ENCODE measurements at places on chromosomes 4 and X.

DNA sequence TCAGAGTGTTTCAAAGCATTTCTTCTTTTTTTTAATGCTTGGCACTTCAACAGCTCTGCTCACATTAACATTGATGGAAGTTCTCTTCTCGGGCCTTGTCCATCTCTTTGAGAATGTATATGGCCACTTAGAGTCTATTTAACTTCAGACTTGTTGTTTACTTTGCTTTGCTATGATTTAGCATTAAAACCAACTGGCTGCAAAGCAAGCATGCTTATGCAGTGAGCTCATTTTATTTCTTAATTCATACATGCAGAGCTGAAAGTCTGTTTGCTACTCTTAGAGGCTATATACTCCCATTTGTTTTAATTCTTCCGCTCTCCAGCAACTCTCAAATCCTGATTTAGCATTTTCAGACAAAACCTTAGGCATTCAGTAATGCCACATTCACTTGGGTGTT is 107.6 kb upstream of the PACRGL start:
- DNase-seq = no peak

GRCh38 chr4:138290805-138291204 is 48.7 kb upstream of the SLC7A11 start:
- DNase-seq = no peak

DNA sequence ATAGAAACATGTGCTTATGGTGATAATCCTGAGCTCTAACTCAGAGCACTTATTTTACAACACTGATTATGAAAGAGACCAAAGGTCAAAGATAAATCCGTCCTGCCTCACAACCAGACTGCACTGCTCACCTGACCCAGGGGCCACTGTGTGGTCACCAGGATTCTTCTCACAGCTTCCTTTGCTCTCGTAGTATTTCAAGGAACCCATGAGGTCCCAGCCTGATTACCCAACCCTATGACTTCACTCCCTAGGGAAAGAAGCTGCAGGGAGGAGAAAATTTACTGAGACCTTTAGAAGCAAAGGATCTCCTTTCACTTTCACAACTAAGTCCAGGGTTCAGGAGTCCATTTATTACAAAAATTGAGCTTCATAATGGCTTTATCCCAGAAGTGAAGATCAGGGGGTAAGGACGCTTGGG is 9.6 kb downstream of the SLC25A5 start:
- no peak for DNase-seq

GRCh38 chr4:137748616-137749015 is 216.3 kb upstream of the PCDH18 start:
- no peak for DNase-seq

DNA sequence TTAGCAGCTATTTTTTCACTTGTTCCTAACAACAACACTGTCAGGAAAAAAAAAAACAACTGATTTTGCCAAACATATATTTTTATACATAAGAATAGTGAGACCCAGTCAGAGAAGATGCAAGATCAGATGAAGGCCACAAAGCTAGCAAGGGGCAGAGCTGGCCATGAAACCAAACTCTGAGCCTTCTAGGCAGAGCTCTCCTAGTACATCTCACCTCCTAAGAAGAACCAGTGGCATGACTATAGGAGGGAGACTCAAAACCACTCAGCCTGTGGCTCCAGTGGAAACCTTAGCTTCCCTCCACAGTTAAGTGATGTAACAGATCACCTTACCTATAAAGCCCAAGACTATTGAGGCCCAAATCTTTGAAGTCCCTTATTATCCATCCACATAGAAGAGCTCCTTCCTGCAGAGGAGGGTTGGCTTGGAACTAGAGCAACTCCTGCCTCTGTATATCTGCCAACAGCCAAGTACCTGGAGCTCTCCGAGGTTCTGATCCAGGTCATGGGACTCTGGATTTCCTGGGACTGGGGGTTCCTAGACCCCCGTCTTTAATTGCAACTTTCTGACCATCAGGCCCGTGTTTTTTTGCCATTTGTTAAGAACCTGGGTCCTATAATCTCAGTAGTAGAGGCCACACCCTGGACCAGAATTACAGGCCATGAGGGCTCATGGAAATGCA is 136.5 kb downstream of the SH3KBP1 start:
- DNase-seq = no peak

DNA sequence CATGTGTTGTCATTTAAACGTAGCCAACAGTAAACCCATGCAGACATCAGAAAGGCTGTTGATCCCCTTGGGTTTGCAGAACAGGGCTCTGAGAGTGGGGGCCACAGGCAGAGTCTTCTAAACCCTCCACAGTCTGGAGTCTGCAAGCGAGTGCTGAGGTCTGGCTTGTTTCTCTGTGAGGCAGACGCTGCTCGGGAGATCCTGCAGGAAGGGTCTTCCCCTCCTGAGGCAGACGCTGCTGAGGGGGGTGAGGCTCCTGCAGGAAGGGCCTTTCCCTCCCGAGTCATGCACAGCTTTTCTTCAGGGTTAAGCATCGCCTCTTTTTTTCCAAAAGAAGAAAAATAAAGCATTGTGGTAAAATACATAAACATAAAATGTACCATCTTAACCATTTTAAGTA is 17.1 kb upstream of the PDE6B start:
- no peak for DNase-seq

- no peak for DNase-seq
Observed at GRCh38 chr4:129110931-129111330, 15.0 kb downstream of the C4orf33 start.

- DNase-seq = peak; percentile 19
Observed at GRCh38 chrX:19372547-19373331, 29.0 kb downstream of the PDHA1 start.

DNA sequence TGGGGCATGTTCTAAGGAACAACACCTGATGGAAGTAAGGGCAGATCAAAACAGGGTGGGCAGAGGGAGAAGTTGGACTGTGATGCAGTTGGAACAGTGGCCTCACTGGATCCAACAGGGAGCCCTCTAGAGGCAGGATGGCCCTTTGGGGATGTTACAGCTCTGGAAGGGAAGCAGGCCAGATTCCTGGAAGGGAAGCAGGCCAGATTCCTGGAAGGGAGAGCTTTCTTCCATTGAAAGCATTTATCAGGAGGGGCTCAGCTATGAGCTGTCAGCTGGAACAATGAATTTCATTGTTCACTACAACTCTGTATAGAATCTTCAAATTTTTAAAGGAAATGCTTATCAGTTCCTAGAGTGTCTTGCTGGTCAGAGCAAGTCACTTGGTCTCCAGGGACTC is 17.7 kb downstream of the IL15 start:
- no peak for DNase-seq

- DNase-seq = no peak
Observed at GRCh38 chr4:170014359-170015011, 11.7 kb downstream of the MFAP3L start.
